IPS-NIHi11 (cell line): ENCODE measurements at places on chromosomes 3 and 15.

- DNase-seq: no peak
These were observed 45.6 kb downstream of the NMD3 start for GRCh38 chr3:161266731-161267150.

- DNase-seq: no peak
These were observed 106.5 kb downstream of the KLF13 start for GRCh38 chr15:31433091-31433490.

- no peak for DNase-seq
These were observed 63.4 kb downstream of the ESYT3 start for GRCh38 chr3:138497851-138498250.

- DNase-seq: no peak
These were observed 2.3 kb downstream of the RPLP1 start for GRCh38 chr15:69454953-69455352.

DNA sequence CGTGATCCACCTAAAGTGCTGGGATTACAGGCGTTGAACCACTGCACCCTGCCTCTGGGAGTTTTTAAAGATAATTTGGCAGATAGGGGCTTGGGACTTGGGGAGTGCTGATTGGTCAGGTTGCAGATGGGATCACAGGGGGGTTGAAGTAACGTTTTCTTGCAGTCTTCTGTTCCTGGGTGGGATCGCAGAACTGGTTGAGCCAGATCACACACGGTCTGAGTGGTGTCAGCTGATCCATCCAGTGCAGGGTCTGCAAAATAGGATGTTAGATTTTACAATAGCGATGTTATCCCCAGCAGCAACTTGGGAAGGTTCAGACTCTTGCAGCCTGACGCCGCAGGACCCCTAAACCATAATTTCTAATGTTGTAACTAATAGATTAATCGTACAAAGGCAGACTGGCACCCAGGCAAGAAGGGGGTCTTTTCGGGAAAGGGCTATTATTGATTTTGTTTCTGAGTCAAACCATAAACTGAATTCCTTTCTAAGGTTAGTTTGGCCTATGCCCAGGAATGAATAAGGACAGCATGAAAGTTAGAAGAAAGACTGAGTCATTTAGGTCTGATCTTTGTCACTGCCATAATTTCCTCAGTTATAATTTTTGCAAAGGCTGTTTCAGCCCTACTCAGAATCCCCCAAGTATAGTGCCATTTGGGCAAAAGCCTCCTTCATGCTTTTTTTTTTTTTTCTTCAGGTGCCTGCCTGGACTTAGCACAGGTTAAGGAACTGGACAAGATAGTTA is 1.5 kb upstream of the CA12 start:
- no peak for DNase-seq

- DNase-seq: no peak
These were observed 44.6 kb upstream of the LIMD1 start for GRCh38 chr3:45549961-45550360.

DNA sequence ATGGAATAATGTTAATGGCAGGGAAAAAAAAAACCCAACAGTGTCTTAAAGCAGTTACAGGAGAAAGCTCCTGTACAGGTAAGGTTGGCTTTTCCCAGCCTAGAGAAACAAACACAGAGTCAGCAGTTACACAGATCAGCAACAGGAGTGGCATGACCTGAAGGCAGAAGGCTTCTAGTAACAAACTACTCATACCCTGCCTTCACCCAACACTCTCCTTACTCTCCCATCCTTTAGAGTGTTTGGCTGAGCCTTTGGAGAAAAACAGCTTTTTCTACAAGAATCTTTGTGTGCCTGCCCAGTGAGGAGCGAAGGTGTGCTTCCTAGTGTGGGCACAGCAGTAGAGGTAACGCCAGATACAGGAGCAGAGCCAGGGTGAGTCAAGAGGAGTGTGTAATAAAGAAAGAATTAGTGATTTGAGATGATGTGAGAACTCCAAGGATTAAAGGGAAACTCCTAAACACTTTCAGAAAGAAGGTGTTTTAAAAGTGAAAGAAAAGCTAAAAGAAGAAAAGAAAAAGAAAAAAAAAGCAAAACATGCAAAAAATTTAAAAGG is 152.7 kb downstream of the POLR2M start:
- no peak for DNase-seq

DNA sequence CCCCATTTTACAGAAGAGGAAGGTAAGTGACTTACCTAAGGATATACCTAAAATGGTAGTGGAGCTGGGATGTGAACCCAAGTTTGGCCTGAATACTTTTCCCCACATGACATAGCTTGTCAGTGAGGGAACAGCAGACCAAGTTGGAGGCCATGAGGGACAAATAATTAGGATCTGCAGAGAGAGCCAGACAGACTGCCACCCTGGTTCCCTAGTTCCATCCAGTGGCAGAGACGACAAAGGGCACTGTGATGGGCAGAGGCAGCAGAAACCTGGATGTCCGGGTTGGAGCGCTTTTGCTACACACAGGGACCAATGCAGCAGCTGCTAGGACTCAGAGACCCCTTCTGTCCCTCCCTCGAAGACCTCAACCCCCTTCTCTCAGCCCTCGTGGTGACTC is 1.2 kb downstream of the CPLX3 start:
- no peak for DNase-seq

DNA sequence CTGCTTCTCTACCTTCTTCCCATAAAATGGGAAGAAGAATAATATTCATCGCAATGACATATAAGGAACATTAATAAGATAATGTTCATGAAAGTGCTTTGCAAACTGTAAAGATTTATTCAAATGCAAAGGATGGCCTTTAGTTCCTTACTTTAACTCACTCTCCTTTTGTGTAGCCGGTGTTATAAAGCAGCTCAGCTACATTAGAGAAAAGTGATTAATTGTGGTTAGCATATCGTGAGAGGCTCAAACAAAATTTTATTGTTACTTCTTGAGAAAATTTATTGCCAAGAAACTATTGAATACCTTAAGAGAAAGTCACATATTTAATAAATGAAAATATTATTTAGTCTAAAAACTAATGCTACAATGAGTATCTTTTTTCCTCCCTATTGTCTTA is 250.7 kb upstream of the NR2E3 start:
- DNase-seq: no peak

- DNase-seq: no peak
These were observed 17.4 kb downstream of the FILIP1L start for GRCh38 chr3:100096866-100097265.

GRCh38 chr3:47001731-47002170 is 22.3 kb downstream of the NBEAL2 start:
- DNase-seq: no peak

DNA sequence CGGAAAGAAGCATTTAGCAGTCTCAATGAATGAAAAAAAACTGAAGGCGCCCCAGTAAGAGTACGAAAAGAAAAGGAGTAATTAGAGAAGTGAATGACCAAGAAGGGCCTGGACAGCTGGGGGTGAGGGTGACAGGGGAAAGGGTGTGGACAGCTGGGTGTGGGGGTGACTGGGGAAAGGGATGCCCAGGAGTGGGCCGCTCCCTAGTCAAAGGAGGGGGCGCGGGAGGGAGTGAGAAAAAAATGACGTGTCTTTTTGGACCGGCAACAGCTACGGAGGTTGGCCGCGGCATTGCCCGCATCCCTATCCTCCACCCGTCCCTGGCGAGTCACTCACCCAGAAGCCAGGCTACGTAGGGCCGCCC is 274 bp upstream of the ZCWPW2 start:
- no peak for DNase-seq

GRCh38 chr3:178673529-178673928 is 137.3 kb downstream of the KCNMB2 start:
- DNase-seq: no peak

- DNase-seq: peak; percentile 23
These were observed 1.4 kb downstream of the SETD5 start for GRCh38 chr3:9398700-9399336.

GRCh38 chr3:140292170-140292569 is 357.2 kb downstream of the CLSTN2 start:
- no peak for DNase-seq

DNA sequence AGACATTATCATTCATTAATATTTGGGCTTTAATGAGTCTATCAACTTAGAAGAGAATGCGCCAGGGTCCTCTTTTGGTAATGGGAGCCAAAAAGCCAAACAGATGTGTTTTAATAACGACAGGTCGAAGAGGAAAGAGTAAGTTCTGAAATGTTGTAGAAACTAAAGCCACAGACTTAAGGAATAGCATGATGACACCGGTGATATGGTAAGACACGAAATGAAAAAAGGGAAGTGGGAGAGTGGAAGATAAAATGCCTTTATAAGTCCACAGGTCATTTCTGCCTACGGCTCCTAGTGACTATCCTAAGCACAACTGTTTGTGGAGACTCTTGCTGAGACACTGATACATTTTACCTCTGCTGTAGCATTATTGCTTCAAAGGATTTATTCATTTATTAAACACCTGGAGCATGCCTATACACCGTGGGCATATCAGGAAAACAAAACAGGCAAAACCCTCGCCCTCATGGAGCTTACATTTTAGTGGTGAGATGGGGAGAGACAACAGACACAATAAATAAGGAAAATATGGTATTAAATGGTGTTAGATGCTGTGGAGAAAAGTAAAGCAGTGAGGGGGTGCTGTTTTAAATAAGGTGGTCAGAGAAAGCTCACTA is 11.7 kb upstream of the CD47 start:
- DNase-seq: no peak

- DNase-seq: peak; percentile 9
These were observed 134.5 kb upstream of the AADACL2 start for GRCh38 chr3:151599103-151599672.

DNA sequence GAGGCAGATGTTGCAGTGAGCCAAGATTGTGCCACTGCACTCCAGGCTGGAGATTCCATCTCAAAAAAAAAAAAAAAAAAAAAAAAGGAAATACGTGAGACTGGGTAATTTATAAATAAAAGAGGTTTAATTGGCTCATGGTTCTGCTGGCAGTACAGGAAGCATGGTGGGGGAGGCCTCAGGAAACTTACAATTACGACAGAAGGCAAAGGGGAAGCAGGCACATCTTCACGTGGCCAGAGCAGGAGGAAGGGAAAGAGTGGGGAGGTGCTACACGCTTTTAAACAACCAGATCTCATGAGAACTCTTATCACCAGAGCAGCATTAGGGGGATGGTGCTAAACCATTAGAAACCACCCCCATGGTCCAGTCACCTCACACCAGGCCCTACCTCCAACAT is 138.2 kb upstream of the IL12A start:
- DNase-seq: no peak

- DNase-seq: no peak
These were observed 781 bp upstream of the DPH6 start for GRCh38 chr15:35546511-35547381.

DNA sequence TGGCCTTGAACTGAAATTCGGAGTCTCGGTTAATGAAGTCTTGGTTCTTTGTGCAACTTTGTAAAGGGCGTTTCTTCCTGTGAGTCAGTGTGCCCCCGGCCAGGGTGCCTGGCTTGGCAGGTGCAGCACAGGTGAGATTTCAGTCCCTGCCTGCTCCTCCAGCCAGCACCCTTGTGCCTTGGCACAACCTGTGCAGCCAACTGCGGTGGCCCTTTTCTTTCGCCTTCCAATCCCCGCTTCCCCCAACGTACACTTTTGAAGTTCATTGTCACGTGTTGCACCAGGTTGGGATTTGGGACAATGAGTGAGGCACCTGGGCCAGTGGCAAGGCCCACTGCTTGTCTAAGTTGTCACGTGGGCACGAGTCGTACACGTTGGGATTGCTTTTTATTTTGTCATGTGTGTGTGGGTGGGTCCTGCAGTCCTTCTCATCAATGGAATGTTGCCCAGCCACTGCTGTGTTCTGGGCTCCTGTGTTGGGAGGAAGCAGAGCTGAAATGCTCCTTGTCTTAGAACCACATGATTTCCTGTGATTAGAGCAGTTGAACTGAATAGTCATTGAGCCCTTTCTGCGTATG is 242.9 kb upstream of the BHLHE40 start:
- DNase-seq: no peak

DNA sequence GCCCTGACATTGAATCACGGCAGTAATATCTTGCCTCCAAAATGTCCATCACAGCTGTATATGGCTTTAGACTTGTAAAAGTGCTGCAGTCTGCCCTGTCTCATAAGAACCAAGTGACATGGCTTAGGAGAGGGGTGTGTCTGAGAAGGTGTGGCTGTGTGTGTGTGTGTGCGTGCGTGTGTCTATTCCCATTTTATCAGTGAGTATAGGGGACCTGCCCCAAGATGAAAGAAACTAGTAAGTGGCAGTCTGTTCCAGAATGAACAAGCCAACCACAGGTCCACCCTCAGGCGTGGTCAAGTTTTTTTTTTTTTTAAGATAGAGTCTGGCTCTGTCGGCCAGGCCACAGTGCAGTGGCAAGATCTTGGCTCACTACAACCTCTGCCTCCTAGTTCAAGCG is 5.6 kb upstream of the RHOV start:
- no peak for DNase-seq

GRCh38 chr3:142982038-142982773 is 18.7 kb upstream of the PAQR9 start:
- DNase-seq: no peak

DNA sequence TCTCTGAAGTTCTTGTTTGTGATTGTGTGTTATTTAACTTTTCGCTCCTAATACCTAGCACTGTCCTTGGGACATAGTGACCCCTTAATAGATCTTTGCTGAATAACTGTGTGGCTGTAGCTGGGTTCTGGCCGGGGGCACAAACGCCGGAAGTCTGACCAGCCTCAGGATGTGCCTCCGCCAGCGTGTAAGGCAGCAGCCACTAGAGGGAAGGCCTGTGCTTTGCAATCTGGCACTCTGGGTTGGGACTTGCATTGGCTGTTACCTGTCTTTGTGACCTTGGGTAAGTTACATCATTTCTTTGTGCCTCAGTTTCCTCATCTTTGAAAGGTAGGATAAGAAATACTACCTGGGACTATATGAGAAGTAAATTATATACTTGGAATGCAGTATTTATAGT is 158.7 kb downstream of the GHSR start:
- DNase-seq: peak; percentile 37

- no peak for DNase-seq
These were observed 253.8 kb upstream of the RARB start for GRCh38 chr3:25174251-25174650.

DNA sequence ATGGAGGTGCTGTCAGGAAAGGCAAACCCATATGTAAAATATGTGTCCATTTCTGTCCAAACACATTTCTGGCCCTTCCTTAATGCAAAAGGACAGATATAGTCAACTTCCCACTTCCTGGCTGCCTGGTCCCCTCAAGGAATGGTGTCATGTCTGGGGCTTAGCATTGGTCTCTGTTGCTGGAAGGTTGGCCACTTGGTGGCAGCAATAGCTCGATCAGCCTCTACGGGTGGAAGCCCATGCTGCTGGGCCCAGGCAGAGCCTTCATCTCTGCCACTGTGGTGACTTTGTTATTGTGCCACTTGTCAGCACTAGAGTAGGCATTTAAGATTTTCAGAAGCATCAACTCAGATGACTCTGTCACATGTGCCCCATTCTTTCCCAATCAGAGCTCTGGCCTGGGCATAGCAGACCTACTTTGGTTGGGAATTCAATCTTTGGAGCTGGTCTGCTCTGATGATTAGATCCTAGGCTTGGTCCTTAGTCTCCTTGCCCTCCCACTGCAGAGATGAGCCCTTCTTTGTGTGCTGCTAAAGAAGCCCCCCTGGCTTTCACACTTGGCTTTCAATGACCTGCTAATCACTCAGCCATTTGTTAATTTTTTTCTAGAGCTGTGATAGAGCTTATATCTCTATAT is 51.0 kb upstream of the SPSB4 start:
- peak; percentile 70 for DNase-seq
